ENCODE measurements at places on chromosomes 1 and 21.
A peak's percentile ranks its signal among the peaks of the same experiment; 100 is the strongest.

DNA sequence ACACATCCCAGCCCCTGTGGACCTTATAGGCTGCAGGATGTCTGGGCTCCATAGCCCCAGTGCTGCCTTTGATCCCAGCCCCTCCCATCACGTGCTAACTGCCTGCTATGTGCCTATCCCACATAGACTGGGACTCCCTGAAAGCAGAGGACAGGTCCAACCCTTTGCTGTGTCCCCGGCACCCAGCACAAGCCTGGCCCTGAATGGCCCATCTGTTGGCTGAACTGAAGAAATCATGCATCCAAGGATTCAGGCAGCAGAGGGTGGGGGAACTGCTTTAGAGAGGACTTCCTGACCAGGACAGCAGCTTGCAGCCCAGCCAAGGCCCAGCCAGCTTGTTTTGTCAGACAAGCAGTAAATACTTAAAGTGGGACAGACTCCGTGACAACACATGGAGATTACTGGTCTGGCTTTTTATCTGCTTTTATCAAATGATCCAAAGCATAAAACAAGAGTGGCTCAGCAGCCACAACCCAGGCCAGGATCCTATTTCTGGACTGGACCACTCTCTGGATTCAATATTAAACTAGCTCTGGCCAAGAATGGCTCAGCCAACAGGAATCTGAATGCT, 69.3 kb downstream of the GLIS1 start:
- DNase-seq: no peak

DNA sequence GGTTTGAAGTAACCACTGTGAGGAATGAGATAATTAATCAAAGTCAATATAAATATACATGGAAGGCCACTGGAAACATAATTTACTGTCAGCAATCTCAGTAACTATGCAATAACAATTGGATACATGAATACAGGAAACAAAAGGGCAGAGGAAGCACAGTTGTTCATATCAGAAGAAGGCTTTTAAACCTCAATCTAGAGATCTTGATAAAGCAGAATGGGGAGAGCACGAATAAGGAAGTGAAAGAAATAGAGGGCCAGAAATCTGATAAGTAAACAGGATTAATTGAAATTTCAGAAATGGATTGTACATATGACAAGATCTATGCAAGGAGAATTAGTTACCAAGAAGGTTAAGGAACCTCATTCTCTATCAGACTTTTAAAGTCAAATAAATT, 93.0 kb downstream of the EVI5 start:
- no peak for DNase-seq

DNA sequence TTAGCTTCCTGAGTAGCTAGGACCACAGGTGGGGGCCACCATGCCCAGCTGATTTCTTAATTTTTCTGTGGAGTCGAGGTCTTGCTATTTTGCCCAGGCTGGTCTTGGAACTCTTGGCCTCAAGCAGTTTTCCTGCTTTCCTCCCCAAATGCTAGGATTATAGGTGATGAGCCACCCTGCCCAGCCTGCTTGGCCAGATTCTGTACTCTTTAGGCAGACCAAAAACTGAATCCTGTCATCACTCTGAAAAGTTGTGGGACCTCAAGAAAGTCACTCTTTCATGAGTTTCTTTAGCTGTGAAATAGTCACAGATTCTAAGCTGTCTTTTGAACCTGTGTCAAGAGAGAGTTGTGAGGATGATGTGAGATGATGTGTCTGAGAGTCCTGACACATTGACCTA, 105.4 kb downstream of the CAMTA1 start:
- DNase-seq: no peak

DNA sequence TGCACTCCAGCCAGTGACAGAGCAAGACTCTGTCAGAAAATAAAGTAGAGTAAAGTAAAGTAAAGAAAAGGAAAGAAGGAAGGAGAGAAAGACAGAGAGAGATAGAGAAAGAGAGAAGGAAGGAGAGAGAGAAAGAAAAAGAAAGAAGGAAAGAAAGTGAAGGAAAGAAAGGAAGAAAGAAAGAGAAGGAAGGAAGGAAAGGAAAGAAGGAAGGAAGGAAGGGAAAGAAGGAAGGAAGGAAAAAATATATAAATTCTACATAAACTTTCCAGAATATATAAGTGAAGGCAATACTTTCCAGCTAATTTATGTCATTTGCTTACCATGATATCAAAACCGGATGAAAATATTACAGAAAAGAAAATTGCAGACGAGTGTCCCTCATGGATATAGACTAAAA, 71.7 kb upstream of the GPR52 start:
- no peak for DNase-seq

DNA sequence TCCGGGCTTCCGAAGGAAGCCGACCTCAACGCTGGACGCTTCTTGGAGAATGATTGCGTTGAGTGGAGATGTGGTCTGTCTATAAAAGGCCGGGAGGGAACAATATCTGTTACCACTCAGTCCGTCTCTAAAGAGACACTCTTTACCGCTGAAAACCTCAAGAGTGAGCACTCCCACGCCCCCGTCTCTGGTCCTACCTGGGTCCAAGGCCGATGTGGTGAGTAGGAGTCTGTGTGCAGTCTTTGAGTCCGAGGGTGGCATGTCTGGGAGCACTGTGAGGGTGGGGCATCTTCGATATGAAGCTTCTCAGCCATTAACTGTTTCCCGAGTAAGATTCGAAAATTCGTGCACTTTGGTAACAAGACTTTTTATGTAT, 576 bp downstream of the ZFP69 start:
- DNase-seq: no peak

- no peak for DNase-seq
Measured at GRCh38 chr1:9146156-9146555, 17.3 kb upstream of the GPR157 start.

DNA sequence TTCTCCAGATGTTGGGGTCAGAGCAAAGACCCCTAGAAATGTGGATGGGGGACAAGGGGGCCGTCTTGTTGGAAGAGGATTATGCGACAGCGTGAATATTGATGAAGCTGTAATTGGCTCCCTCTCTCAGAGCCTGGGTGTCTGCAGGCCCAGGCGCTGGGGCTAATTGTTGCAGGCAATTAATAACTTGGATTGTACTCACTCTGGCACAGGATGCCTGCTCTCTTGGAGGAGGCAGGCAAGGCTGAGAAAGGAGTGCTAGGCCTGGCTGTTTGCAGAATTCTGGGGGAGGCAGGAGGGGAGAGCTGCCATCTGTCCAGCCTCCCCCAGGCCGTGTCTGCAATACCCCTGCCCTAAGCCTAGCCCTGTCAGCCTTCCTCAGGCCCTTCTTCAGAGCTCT, 4.1 kb upstream of the DISP3 start:
- DNase-seq: no peak

DNA sequence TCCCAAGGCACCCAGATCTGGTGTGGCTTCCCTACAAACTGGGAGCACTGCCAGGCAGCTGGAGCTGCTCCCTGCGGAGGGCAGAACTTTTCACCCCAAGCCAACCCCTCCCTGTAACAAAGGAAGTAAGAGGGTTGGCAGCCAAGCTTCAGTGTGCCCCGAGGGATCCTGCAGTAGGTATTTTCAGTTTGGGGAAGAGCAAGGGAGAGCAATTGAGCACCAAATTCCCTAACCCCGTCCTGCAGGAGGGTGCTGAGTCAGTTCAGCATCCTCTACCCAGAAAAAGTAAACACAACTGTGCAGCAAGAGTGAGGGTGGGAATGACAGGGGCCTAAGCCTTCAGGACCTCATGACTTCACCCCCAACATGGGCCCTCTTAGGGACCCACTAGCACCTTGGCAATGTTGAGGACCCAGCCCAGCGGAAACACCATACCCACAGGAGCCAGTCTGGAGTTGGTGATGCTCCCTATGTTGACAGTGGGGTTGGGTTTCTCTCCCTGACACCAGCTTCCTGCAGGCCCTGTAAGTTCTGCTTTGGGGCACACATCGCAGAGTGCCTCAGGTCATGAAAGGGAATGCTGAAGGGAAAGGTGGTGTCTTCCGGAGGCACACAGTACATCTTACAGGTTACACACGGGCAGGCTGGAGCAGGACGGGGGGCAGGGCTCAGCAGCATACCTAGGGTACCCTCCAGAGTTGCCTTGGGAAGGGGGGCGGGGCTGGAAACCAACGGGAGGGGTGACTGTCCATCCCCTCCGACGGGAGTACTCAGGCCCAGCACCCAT, 14.8 kb downstream of the SH3BP5L start:
- DNase-seq: no peak

GRCh38 chr1:35894183-35894582, 11.2 kb downstream of the AGO1 start:
- no peak for DNase-seq

- no peak for DNase-seq
Measured at GRCh38 chr1:7389906-7390603, 381.0 kb upstream of the VAMP3 start.

DNA sequence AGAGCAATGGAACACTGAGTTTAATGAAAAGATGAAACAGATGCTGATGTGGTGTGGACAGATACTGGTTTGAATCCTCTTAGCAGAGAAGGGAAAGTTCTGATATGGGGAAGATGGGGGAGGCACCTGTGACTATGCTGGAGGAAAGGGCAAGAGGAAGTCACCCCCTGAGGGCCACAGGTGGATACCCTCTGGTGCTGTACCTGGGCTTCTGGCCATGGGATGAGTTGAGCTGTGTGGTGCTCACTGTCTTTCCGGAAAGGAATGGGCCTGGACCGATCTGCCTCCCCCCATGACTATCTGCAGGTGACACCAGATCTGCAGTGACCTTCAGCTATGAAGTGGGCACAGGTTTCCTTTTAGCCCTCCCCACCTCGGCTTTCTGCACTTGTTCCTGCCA, 52.4 kb downstream of the IER5 start:
- DNase-seq: no peak

- DNase-seq: no peak
Measured at GRCh38 chr1:61506236-61506635, 218.7 kb downstream of the TM2D1 start.

- peak; percentile 84 for DNase-seq
Measured at GRCh38 chr1:197149340-197149739, 2.9 kb upstream of the ASPM start.

DNA sequence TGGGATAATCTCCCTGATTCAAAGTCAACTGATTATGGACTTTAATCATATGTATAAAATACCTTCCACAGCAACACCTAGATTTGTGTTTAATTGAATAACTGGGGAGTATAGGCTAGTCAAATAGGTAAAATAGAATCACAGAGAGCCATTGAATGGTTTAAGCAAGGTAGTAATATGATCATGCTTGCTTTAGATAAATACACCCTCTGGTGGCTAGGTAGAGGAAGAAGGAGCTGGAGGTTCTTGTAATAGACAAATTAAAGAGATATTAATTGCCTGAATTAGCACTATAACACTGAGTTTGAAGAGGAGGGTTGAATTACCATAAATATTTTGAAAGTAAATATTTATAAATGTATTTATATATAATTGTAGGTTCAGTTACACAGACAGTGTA, 40.3 kb downstream of the DIRAS3 start:
- no peak for DNase-seq

DNA sequence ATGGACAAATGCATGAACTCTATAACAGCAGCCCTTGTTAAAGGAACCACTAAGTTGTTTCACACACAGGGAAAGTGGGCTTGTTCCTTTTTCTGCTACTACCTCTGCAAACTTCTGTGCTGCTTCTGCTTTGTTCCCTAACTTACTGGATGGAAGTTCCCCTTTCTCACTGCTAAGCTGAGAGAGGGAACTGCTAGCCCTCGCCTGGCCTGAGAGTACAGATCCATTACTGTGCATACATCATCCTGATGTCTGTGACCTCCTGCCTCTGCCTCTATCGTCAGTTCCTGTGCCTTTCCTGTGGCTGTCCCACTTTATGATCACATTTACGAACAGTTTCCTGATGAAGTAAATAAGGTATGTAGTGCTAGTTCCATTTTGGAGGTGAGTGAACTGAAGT, 3.5 kb downstream of the GNAT2 start:
- DNase-seq: no peak

DNA sequence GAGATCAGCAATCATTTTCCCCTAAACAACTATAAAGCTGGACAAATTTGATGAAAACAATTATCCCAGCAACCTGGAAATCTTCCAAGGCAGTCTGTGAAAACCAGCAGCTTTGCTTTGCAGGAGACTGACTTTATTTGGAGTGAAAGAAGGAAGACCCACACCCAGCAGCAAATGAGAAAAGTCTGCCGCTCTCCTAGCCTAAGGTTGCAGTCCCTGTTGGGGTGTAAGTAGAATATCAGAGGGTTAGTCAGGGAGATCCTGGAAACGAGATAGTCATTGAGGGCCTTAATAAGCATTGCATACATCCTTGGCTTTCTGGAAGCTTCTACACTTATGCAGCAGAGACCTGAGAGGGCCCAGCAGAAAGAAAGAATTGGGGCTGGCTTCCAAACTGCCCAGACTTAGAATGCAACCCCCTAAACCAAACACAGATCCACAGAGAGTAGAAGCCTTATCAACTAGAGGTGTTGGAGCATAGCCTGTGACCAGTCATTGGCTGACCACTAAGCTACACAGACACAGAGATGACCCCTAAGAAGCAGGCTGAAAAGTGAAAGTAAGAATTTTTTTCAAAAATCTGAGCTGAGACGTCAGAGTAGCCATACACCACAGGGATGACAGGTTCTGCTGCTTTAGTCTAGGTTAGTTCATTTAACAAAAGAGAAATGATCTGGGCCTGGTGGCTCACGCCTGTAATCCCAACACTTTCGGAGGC, 98.3 kb downstream of the LYPLAL1 start:
- DNase-seq: no peak

DNA sequence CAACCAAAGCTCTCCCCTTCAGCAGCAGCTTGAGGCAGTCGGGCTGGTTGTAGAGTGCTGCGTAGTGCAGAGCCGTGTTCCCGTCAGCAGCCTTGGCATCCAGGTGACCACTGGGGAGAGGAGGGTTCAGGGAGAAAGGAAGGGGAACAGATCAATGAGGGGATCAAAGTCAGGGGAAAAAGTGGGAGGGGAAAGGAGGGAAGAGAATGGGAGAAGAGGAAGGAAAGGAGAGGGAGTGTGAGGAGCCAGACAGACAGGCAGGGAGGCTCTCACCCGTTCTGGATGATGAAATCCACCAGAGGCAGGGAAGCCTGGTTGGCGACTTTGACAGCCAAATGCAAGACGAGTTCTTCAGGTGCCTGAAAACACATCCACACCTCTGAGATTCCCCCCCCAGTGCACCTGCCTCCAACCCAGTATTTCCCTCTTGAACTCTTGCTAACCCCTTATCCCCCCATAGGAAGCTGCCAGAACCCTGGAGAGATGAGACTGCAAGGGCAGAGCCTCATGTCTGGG, 9.8 kb upstream of the TCEA3 start:
- DNase-seq: no peak

DNA sequence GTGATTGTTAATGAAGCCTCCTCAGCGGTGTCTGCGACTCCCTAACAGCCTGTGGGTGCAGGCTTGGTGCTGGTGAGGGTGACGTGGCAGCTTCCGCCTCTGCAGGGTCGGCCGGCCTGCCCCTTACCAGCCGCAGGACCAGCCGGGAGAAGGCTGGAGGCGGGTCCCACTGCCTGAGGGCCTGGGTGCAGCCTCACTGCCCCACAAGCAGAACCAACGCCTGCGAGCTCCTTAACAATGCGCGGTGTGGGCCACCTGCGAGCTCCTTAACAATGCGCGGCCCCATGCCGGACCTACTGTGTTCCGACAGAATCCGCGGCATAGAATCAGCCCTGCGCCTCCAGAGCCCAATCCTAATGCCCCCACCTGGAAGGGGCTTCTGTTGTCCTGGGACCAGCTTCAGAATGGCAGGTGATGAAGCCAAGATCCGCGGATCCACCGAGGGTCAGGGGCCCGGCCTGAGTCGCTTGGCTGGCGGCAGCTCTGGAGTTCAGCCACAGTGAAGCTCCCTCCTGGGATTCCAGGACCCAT, 54.4 kb upstream of the AJAP1 start:
- DNase-seq: no peak

GRCh38 chr1:218397752-218398339, 52.7 kb downstream of the TGFB2 start:
- no peak for DNase-seq

- DNase-seq: no peak
Measured at GRCh38 chr1:214241060-214241459, 39.9 kb upstream of the SMYD2 start.

GRCh38 chr1:200505257-200505656, 95.4 kb upstream of the ZNF281 start:
- no peak for DNase-seq
